Activated naive CD8-positive, alpha-beta T cell treated with anti-CD3 and anti-CD28 coated beads for 36 hours (primary cell): ENCODE measurements at places on chromosomes 6 and 20. TPM values are rescaled to one million over a fixed set of nuclear protein-coding genes. Genes with fewer than 3 reads are reported as not detected.

Gene MEI4
- total RNA-seq, result 0.04 TPM

Gene DLL1
- 4.0 TPM for total RNA-seq

Gene NKX2-2
- not detected for total RNA-seq

Gene PSMG4
- total RNA-seq, result 38.1 TPM

Gene TRIM10
- not detected for total RNA-seq

Gene LAMP5
- not detected for total RNA-seq

Gene TULP4
- total RNA-seq, result 17.0 TPM

Gene RAB32
- total RNA-seq, result not detected

Gene HLA-DQA1
- total RNA-seq, result 4.4 TPM

Gene SASH1
- total RNA-seq, result 0.04 TPM

Gene SLC17A4
- total RNA-seq, result not detected

Gene TFAP2B
- not detected for total RNA-seq

Gene HLA-DMB
- total RNA-seq, result 4.6 TPM

Gene CST5
- total RNA-seq, result not detected

Gene SCAND1
- total RNA-seq, result 47.8 TPM

Gene SRSF12
- 0.78 TPM for total RNA-seq
